ENCODE measurements at places on chromosomes 5 and 9.

GRCh38 chr5:58040044-58040443 lies 419.8 kb downstream of the PLK2 start:
- no peak for DNase-seq

- no peak for DNase-seq
Measured at GRCh38 chr5:56433039-56433617, 200.0 kb upstream of the ANKRD55 start.

- no peak for DNase-seq
Measured at GRCh38 chr9:84742261-84742660, 72.7 kb downstream of the NTRK2 start.

DNA sequence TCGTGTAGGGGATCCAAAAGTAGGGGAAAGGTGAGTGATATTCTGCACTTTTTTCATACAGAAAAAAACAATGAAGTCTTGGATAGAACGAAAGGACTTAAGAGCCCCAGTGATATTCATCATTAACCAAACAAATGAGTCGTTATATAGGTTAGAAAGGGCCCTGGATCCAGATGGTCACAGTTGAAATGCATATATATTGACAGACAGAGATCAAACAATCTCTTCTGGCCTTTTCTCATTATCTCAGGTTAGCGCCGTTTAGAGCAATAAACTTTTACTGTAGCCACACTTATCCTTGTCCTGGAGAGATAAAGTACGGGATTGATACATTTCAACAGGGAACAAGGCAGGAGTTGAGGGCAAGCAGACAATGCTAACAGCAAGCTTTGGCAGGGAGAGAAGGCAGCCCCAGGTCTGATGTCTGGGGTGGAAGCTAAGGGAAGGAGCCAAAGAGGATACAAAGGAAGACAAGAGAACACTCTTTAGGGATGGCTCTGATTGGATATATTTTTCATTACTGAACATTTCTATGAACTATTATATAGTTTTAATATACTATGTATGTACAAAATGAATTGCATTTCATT lies 77.0 kb downstream of the LIFR start:
- no peak for DNase-seq

GRCh38 chr5:150484964-150485692 lies 22.8 kb upstream of the NDST1 start:
- DNase-seq = no peak

DNA sequence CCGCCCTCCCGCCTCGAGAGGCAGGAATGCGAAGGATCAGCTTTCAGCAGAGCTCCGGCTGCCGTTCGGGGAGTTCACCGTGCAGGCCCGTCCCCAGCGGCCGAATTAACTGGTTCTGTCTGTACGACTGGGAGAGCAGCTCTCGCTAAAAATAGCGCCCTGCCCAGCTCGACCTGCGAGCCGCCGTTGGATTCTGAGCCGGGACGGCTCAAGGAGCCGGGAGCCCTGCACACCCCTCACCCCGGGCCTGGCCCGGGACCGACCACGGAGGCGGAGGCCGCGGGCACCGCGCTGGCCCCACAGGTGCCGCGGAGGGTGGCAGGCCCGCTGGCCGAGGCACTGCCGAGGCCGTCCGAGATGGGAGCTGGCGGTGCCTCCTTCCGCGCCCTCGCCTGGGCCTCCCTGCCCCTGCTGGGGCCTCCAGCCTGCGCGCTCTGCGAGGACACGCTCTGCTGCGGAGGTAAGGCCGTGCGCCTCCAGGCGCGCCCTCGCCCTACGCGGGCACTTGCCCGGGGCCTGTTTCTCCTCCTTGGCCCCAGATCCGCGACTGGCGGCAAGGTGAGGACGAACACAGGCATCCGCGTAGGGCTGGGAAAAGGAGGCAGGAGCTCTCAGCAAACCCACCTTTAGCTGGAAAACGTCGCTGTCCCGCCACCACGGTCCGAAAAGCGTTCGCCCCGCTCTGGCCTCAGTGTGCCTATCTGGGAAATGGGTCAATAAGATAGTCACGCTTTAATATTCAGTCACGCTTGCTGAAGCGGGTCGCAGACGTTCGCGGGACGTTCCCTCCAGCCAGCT lies 53.1 kb upstream of the DAB2IP start:
- DNase-seq = peak; percentile 87
